ENCODE measurements at places on chromosomes 13 and 19. TPM values are rescaled to one million over a fixed set of nuclear protein-coding genes. Genes with fewer than 3 reads are reported as not detected.

The NUFIP1 gene
- total RNA-seq, result 2.8 TPM

The NDUFS7 gene
- 98.8 TPM for total RNA-seq

The MBD3L2B gene
- not detected for total RNA-seq

The CYP2A6 gene
- total RNA-seq, result not detected

The C19orf85 gene
- total RNA-seq, result not detected

The USHBP1 gene
- 75.9 TPM for total RNA-seq

The UBE2L5 gene
- not detected for total RNA-seq

The UGGT2 gene
- 22.1 TPM for total RNA-seq

The RFPL4AL1 gene
- 0.68 TPM for total RNA-seq
